ENCODE measurements at places on chromosomes 3 and 15. TPM values are rescaled to one million over a fixed set of nuclear protein-coding genes. Genes with fewer than 3 reads are reported as not detected.
A peak's percentile ranks its signal among the peaks of the same experiment; 100 is the strongest.

- peak; percentile 10 for DNase-seq
These were observed 260.5 kb downstream of the C3orf38 start for GRCh38 chr3:88410259-88410658.

SLC6A20 gene
- total RNA-seq, result not detected

DNA sequence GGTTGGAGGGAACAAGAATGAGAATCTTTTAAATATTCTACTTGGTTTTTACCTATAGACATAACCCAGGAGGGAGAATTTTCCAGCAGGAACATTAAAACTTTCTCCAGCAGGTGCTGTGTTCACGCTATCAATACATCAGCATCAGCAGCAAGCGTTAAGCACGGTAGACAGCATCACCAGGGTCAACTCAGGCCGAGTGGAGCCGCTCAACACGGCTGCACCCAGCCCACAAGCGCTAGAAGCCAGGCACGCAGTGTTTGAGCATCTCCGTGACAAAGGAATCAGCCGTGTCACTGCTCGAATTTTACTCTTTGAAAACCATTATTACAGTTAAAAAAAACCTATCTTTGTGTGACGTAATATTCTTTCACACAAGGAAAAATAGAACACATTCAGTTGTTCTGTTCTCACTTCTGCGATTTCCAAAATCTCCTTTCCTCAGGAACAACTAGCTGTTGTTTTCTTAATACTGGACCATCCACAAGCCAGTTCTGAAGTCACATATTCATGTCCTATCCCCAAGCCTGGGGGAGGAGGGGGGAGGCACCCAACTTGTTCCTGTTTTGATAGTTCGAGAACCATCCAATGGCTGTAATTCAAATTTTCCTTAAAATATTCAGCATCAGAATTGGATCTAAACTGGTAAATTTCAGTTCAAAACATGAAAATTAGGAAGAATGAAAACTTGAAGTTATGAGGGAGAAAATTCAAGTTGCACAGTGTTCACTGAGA, 77.9 kb downstream of the ADAMTS17 start:
- no peak for DNase-seq

FGD5 gene
- not detected for total RNA-seq

- DNase-seq, result no peak
These were observed 5.5 kb upstream of the ARID3B start for GRCh38 chr15:74535388-74536084.

- DNase-seq, result no peak
These were observed 56.3 kb downstream of the OSBPL10 start for GRCh38 chr3:31924610-31925270.

GRCh38 chr3:112308151-112308911, 14.3 kb upstream of the SLC9C1 start:
- no peak for DNase-seq

- DNase-seq, result no peak
These were observed 2.8 kb downstream of the LRRN1 start for GRCh38 chr3:3802046-3802445.

DNA sequence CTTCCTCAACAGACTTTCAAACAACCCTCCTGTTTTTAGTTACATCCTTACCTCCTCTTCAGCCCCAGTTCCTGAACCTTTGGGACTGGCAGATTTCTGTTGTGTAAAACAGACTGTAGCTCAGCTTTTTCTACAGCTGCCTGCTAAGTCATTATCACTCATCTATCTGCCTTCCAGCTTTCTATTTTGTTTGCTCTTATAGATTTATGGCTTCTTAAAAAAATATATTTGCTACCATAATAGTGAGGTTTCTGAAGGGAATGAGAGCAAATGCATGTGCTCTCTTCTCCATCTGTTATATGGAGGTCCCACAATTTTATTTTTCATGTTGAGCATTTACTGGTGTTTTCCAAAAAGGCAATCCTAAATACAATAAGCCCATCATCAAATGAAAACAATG, 18.2 kb upstream of the GJD2 start:
- no peak for DNase-seq

GRCh38 chr15:62057341-62057980, 2.8 kb downstream of the VPS13C start:
- DNase-seq, result no peak

DNA sequence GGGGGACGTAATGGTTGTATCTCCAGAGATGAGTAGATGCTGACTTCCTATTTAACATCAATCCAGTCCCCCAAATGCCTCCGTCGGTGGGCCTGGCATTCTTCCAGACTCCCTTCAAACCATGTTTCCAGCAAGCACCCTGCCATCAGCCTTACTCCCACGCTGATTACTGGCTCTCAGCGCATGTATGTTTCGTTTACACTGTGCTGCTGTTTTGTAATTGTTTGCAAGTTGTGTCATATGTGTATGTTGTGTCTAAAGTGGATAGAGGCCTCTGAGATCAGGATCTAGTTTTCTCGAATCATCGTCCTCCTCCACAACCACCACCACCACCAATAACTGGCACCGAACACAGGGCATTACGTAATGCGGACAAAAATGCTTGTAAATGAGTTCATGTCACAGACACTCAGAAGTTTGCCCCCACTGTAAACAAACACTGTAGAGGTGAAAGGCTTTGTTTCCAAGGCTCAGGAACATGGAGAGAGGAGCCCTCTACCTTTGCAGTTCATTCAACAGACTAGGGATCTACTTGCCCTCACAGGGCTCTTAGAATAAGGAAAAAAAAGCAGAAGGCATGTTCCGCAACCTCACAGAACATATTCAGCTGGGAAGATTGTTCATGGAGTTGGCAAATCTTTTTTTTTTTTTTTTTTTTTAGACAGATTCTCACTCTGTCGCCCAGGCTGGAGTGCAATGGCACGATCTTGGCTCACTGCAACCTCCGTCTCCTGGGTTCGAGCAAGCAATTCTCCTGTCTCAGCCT, 46.1 kb upstream of the SEMA4B start:
- DNase-seq, result no peak

PTPRG gene
- 5.3 TPM for total RNA-seq

GRCh38 chr3:170745211-170745718, 124.7 kb downstream of the RPL22L1 start:
- no peak for DNase-seq

DNA sequence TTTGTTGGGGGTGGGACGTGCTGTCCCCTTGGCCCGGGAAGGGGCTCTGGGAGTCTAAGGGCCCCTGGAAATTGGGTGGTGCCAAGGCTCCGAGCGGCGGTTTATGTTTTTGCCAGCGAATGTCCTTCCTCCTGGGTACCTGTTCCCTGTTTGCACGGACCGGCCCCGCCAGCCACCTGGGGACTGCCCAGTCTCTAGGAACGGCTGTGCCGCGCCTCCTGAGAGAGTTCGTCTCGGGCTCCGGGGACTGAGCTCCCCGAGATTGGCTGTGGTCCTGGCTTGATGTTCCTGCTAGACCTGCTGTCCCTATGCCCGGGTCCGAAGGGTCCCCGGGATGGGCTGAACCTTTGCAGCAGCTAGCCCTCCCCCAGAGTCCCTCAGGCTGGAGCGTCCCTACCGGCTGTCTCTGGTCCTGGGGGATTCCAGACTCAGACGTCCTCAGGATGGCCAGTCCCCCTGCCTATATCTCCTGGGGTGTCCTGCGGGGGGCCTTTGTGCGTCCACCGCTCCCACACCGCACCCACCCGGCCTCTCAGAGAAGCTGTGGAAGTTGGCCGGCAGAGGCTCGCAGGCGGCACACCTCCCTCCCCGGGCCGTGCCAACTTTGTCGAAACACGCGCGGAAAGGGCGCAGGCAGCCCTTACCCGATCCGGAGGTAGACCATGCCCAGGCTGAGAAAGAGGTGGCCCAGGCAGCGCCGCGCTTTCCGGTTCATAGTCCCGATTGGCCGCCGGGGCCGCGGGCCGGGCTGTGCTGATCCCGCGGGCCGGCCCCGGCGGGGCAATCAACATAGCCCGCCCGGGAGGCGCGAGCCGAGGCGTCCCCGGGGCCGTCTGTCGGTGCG, 547 bp downstream of the WNT7A start:
- no peak for DNase-seq

DNA sequence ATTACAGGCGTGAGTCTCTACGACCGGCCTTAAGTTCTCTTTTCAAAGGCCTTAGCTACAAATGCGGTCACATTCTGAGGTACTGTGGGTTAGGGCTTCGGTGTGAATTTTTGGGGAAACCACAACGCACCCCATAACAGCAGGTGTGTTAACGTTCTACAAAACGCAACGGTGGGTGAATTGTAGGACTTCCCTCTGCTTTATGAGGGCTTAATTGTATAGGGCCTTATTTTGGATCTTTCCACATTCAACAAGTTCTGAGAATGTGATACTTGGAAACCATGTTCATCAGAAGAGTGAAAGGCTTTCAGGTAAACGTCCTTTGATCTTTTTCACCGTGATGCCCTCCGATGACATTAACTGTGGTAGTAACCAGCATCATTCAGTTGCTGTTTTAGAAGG, 998.6 kb upstream of the CFAP20DC start:
- DNase-seq, result peak; percentile 60

THOC7 gene
- 107 TPM for total RNA-seq

GRCh38 chr15:65032801-65033537, 3.5 kb upstream of the MTFMT start:
- peak; percentile 20 for DNase-seq

DNA sequence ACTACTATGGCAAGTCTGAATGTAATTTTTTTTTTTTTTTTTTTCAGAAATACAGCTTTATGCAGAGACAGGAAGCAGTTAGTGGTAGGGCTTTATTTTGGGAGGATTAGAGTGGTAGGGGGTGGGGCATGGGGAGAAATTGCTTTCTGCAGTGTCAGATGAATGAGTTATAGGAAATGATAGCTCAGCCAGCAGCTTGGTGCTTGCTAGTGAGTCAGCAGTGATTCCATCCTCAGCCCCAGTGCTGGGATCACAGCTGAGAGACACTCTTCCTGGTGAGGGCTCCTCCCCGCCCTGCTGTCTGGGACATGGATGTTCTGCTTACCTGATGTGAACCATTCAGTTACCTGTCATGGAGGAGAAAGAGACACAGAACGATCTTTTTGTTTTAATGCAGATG, 39.6 kb downstream of the SEMA6D start:
- no peak for DNase-seq

DNA sequence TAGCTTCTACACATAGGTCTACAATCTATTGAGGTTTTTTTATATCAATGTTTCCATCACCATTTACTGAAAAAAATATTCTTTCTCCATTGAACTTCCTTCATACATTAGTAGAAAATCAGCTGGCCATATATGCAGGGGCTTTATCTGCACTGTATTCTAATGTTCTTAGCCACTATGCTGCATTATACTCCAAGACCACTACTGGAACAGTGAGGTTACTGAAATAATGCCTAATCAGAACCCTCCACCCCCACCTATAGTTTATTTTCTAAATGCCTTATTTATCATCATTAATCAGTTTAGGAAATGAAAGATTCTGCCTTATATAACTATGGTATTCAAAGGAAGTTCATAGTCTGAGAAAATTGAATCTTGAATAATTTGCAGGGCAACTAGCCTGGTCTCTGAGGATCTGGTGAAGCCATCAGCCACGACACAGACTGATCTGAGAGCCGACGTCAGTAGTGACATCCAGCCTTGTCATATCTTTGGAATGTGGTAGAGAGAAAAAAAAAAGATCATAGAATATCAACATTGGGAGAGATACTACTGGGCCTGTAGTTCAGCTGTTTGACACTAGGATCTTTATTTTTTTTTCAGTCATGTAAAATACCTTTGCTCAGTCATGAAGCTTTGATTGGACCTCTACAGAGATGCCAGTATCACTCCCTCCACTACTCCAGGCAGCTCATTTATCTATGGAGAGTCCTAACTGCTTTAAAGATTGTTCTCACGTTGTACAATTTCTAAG, 66.6 kb downstream of the P3H2 start:
- DNase-seq, result no peak

GRCh38 chr15:100291106-100291505, 50.7 kb downstream of the ADAMTS17 start:
- no peak for DNase-seq

- no peak for DNase-seq
These were observed 224.0 kb upstream of the ARHGEF26 start for GRCh38 chr3:153897025-153897723.

TMCO5A gene
- not detected for total RNA-seq

GRCh38 chr3:99430348-99431134, 207.9 kb upstream of the COL8A1 start:
- no peak for DNase-seq

GRCh38 chr3:15528854-15529537, 7.5 kb upstream of the COLQ start:
- no peak for DNase-seq

DNA sequence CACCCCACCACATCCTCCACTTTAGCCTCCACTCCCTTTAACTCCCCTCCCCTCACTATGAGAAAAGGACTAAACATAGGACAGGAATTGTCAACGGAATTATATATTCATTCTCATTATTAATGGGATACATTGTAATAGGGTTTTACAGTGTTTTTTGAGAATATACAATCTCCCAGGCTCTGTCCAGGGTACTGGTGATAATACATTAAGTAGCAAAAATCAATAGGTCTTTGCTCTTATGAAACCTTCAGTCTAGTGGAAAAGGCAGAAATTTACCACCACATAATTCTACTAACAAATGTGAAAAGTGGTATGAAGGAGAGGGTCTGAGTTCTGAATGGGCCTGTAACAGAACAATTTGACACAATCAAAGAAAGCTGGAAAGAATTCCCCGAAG, 28.2 kb upstream of the IGSF11 start:
- DNase-seq, result no peak

DNA sequence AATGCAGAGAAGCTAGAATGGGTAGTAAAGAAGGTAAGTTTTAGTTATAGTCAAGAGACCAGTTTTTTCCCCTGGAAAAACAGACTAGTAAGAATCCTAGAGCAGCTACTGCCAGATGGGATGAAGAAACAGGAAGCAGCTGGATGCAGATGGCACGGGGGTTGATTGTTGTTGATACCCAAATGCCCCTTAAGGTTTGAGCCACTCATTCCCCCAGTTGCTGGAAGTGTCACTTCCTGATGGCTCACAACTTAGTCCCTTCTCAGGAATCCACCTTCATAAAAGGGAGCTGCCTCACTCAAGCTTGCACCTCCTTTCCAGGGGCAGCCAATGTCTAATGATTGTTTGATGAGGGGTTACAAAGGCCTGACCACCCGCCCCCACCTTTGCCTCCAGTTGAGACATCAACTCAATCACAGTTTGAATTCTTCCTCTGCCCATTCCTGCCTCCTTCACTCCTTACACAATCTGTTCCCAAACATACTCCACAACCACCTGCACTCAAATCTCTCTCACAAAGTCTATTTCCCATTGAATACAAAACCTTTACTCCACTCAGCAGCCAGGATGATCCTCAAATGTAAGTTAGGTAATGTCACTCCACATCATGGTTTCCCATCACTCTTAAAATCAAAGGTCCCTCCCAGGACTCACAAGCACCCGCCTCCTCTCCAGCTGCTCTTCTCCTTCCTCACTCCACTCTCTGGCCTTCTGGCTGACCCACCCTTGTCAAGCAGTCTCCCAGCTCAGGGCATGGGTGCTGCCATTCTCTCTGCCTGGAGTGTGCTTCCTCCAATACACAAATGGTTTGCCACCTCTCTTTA, 450.1 kb upstream of the THBS1 start:
- DNase-seq, result no peak

PAQR9 gene
- total RNA-seq, result not detected

- DNase-seq, result no peak
These were observed 24.5 kb downstream of the MAP2K1 start for GRCh38 chr15:66411190-66411589.
